ENCODE measurements at places on chromosomes 5 and 9.

DNA sequence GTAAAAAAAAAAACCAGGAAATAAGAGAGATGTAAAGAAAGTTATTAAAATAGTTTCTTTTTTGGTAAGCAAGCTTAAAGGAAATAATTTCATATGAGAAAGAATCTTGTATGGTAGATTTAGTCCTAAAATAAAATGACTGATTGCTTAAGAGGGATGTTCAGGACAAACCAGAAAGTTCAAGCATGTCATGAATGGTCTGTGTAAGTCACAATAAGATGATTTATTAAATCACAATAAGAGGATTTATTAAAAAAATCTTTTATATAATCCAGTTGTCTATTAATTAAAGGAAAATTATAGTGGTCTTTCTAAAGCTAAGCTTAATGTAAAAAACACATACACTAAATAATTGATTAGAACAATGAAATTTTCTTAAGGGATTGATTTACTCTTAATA, 91.8 kb upstream of the OR13F1 start:
- peak; percentile 9 for DNase-seq

- no peak for DNase-seq
Observed at GRCh38 chr9:98295824-98296223, 40.4 kb upstream of the TBC1D2 start.

- DNase-seq = no peak
Observed at GRCh38 chr9:4787876-4788275, 4.9 kb upstream of the RCL1 start.

- DNase-seq = no peak
Observed at GRCh38 chr9:122406070-122406890, 35.5 kb downstream of the PTGS1 start.

DNA sequence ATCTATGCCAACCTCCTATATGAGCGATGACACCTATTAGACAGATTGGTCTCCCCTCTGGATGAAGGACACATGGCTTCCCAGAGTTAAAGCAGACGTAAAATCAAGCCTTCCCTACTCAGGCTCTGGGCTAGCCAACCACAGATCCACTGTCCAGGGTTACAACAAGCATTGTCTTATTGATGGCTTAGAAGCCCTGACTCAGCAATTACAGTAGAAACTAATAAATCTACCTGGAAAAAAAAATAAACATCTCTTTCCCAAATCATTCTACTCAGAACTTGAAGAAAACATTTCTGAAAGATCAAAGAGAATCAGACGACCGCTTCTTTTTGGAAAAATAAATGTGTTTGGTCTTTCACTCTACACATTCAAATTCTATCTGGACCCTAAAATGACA, 189.3 kb downstream of the GLIS3 start:
- no peak for DNase-seq

- no peak for DNase-seq
Observed at GRCh38 chr9:34996905-34997279, 7.3 kb downstream of the DNAJB5 start.

- no peak for DNase-seq
Observed at GRCh38 chr5:141686648-141687416, 4.8 kb upstream of the ARAP3 start.

DNA sequence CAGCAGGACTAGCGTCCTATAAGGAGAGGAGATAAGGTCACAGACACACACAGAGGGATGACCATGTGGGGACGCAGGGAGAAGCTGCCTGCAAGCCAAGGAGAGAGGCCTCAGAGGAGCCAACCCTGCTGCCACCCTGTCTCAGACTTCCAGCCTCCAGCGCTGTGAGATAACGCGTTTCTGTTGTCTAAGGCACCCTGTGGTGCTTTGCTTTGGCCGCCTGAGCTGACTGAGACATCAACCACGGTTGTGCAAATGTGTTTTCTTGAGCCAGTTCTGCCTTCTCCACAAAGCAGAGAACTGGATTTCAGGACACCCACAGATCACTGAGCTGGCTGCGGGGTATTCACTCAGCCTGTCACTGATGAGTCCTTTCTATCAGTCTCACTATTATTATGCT, 149.1 kb downstream of the NXNL2 start:
- DNase-seq = no peak

DNA sequence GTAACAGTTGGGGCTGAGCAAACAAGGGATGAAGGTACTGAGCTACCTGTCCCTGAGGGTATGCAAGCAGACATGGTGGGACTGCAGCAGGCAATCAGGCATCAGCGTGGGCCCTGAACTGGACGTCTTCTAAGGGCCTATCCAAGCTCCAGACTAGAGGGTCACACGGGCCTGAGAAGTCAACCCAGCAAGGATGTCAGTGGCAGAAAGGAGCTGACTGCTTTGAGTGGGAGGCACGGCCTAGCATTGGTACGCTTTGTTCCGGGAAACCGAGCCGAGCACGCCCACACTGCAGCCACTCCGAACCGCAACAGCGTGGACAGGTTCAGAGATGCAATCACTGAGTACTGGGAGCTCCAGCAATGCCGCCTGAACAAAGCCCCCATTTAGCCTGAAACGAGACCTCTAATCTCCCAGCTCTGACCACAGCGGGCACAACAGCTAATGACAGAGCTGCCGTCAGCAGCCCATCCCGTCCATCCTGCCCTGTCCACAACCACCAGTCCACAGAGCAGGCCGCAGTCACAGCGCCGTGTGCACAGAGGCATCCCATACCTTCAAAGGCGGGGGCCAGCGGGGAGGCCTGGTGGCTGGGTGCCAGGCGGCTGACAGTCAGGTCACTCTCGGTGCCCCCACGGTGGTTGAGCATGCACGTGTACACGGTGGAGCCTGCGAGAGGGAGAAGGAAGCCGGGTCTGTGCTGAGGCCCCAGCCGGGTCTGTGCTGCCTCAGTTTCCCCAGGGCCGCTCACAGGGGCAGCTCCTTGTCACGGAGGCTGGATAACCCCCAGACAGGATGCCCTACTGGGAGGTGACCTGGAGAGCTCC, 44.2 kb downstream of the SARDH start:
- no peak for DNase-seq

GRCh38 chr5:78361631-78361993, 1.2 kb downstream of the SCAMP1 start:
- no peak for DNase-seq

DNA sequence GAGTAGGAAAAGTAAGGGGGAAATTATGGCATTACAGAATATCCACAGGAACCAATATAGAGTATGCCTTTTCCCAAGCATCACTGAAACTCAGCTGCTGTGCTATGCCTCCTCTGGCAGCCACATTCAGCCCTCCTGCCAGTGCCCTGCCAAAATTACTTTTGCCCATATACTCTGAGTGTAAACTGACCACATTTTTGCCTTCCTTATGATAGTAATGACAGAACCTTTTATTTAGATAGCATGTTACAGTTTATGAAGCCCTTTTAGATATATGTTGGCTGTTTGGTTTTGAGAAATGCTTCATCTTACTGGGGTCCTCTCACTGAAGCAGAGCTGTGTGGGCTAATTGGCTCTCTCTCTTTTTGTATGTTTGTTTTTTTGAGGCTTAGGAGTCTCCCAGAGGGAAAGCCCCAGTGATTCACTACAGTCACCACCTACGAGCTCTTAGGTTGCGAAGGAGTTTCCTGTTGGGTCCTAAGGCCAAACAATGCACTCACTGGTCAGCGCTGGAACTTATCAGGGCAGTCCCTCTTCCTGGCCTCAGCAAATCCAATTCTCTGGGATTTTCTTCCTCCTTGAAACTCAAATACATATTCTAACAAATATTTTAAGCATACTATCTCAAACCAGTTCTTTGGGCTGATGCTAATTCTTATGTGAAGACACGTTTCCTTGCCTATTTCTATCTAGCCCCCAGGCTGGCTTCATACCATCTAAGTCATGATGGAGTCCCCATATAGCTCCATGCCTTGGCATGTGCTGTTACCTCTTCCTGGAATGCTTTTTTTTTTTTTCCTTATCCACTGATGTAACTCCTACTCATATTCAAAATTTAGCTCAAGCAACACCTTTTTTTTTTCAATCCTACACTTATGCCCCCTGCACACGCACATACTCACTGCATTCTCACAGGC, 3.7 kb downstream of the PHF24 start:
- DNase-seq = no peak

DNA sequence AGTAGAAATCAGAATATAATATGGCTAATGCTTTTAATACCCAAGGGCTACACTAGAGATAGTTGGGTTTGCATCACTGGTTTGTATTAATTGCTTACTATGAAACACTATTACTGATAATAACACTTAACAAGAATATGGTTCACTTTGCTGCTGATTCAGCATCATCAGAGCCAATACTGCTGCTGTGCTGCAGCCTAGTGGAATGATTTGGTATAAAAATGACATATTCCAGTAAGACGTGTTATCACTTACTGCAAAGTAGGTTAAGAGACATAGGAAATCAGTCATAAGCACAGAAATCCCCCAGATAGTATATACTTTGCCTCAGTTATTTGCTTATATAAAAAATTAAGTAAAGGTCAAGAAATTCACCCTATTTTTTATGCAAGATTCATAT, 2.8 kb downstream of the CDH10 start:
- peak; percentile 60 for DNase-seq

DNA sequence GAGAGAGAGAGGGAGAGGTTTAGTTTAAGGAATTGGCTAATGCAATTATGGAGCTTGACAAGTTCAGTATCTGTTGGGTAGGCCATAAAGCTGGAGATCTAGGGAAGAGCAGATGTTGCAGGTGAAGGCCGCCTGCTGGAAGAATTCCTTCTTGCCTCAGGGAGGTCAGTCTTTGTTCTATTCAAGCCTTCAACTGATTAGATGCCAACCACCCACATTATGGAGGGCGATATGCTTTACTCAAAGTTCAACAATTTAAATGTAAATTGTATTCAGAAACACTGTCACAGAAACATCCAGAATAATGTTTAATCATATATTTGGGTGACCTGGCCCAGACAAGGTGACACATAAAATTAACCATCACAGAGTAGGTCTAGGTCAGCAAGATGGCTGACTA, 51.7 kb upstream of the SSBP2 start:
- no peak for DNase-seq

- no peak for DNase-seq
Observed at GRCh38 chr9:132729235-132729890, 59.1 kb downstream of the GTF3C4 start.

GRCh38 chr5:131064669-131065371, 100.2 kb downstream of the HINT1 start:
- no peak for DNase-seq

- no peak for DNase-seq
Observed at GRCh38 chr9:35914301-35914807, 5.1 kb downstream of the SPAAR start.

DNA sequence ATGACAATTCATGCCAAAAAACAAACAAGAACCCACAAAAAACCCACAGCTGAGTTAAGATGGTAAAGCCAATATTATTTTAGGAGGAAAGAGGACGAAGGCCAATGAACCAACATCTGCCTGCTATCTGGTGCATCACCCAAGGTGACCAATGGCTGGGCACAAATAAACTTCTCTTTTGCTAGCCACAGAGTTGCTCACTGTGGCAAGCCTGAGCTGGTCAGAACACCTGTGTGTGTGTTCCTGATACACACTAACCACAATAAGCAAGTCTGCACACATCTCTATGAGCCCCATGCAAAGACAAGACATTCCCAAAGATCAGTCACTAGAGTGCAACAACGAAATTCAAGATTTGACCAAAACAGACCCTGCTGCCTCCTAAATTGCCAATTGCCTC, 63.1 kb downstream of the RNF38 start:
- no peak for DNase-seq

- DNase-seq = no peak
Observed at GRCh38 chr5:66553368-66553912, 42.8 kb upstream of the MAST4 start.

- DNase-seq = no peak
Observed at GRCh38 chr9:83182071-83182470, 119.1 kb upstream of the RASEF start.

GRCh38 chr5:153520952-153521351, 30.5 kb downstream of the GRIA1 start:
- DNase-seq = no peak

DNA sequence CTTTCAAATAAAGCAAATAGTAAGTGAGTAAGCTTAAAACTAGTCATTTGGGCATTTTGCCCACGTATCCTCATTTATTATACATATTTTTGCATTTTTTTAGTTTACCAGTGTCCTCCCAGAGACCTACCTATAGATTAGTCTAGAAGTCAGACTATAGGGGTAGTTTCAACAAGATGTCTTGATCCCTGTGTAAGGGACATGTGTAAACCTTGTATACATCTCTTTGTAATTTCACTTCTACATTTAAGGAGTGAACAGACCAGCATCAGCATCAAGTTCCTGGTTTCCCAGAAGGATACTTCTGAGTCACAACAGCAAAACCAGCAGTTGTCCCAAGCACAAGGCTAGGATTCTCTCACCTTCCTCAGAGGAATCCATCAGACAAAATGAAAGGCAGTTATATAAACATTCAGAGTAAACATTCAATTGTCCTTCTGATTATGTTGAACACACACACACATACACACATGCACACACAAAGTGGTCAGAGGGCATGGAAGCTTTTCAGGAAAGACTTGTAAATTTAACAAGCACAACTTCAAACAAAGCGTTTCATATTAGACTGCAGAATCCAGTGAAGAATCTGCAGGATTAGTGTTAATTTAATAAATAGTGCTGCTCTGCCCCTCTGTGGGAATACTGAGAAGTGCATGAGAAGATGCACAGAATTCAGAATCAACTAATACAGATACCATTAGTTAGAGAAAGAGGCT, 55.4 kb downstream of the HINT1 start:
- peak; percentile 8 for DNase-seq

GRCh38 chr9:95586326-95586725, 69.6 kb upstream of the PTCH1 start:
- no peak for DNase-seq

DNA sequence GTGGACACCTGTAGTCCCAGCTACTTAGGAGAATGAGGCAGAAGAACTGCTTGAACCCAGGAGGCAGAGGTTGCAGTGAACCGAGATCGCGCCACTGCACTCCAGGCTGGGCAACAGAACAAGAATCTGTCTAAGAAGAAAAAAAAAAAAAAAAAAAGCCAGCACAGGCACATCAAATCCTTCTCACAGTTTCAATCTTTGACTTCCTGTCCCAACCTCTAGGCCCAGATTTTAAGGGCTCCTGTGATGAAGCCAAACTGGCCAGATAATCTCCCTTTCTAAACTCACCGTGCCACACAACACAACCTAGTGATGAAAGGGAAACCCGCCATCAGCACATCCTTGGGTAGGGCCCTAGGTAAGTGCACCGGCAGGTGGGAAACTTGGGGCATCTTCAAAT, 58.1 kb downstream of the ROR2 start:
- no peak for DNase-seq

GRCh38 chr9:8585036-8585435, 785.5 kb upstream of the DMAC1 start:
- no peak for DNase-seq

GRCh38 chr9:136267261-136268111, 21.9 kb upstream of the QSOX2 start:
- peak; percentile 76 for DNase-seq

- DNase-seq = no peak
Observed at GRCh38 chr9:113164536-113165300, 13.9 kb downstream of the SLC31A2 start.

- peak; percentile 6 for DNase-seq
Observed at GRCh38 chr5:27682600-27682999, 644.2 kb upstream of the CDH9 start.

- no peak for DNase-seq
Observed at GRCh38 chr5:72046106-72046505, 61.2 kb upstream of the MAP1B start.
